Stimulated activated CD4-positive, alpha-beta T cell treated with anti-CD3 and anti-CD28 coated beads, TNF-alpha, amount 100 ng/mL, for 48 hours (primary cell): ENCODE measurements at places on chromosomes 3 and 15.

GRCh38 chr3:173891272-173892100, 493.9 kb downstream of the NLGN1 start:
- no peak for DNase-seq

- DNase-seq: no peak
Measured at GRCh38 chr3:49406571-49407565, 4.9 kb downstream of the RHOA start.

GRCh38 chr15:72155003-72155621, 36.9 kb downstream of the SENP8 start:
- no peak for DNase-seq

DNA sequence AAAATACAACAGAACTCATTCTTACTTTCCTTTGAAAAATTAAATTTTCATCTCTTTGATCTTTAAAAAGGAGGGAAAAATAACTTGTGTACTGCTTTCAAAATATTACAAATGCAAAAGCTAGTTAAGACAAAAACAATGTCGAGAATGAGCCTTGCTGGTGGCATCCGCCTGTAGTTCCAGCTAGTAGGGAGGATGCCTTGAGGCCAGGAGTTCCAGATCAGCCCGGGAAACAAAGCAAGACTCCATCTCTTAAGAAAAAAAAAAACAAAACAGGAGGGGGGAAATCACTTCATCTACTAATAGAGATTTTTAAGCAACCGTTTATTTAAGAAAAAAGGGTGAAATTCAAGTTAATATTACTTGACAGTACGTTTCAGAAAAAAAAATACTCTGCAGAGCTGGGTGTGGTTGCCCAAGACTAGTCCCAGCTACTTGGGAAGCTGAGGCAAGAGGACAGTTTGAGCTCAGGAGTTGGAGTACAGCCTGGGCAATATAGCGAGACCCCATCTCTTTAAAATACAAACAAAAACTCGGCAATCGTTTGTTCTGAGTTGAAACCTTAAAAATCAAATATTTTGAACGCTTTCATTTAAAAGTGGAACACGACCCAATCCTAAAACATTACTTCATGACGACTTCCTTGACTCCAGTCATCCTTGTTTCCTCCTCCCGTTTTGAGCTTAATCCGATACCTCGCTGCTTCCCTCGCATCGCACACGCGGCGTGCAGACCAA, 1.2 kb downstream of the KPNA1 start:
- DNase-seq: no peak

GRCh38 chr3:171828902-171829770, 14.0 kb upstream of the TMEM212 start:
- DNase-seq: no peak
